ENCODE measurements at places on chromosomes 12 and 14. TPM values are rescaled to one million over a fixed set of nuclear protein-coding genes. Genes with fewer than 3 reads are reported as not detected.
A peak's percentile ranks its signal among the peaks of the same experiment; 100 is the strongest.

GRCh38 chr12:109734219-109735000 is 20.8 kb downstream of the FAM222A start:
- no peaks in the 10 kb centered on the region for H3K36me3 ChIP-seq
- DNase-seq = no peak
- H3K27ac ChIP-seq = no peak overlapping the region
- no peak overlapping the region for H3K4me3 ChIP-seq
- H3K27me3 ChIP-seq = peaks cover 33% of the 10 kb centered on the region
- H3K4me1 ChIP-seq = no peaks in the 10 kb centered on the region

DMAC2L gene
- total RNA-seq = 14.5 TPM

DERA gene
- total RNA-seq = 34.0 TPM

INSM2 gene
- total RNA-seq = not detected

DNA sequence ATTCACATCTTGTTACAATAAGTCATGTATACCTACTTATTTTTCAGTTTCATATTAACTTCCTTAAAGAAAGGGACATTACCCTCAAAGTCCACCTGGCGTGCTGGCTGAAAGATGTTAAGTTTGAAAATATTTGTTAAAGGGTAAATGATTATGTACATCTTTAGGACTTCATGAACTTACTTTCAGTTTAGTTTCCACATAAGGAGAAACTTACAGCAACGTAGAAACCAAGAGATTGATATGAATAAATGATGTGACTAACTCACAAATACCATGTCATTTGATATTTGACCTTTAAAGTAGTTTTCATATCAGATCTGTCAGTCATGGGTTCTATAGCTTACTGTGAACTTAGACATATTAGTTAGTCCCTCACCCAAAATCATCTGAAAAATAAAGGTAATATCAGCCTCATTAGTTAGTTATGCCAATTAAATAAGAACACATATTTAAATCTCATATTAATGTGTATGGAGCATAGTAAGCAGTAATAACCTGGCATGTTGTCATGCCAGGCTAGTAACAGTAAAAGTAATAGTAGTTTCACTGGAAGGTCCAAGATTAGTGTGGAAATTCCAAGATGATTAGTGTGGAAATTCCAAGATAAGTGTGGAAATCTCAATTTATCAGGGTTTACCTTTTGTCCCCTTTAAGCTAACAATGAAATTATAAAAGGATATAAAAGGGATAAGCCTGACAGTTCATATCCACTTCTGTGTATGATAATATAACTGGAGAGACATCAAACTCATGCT is 1.9 kb upstream of the CLEC2D start:
- DNase-seq = no peak
- peak overlapping the region; percentile 96 for H3K4me3 ChIP-seq
- peaks cover 62% of the 10 kb centered on the region for H3K4me1 ChIP-seq
- peaks cover 21% of the 10 kb centered on the region for H3K27me3 ChIP-seq

DIO3 gene
- not detected for total RNA-seq

GRCh38 chr12:64019654-64020053 is 175.2 kb downstream of the SRGAP1 start:
- no peak for DNase-seq
- no peak overlapping the region for H3K4me3 ChIP-seq
- no peaks in the 10 kb centered on the region for H3K4me1 ChIP-seq
- H3K27ac ChIP-seq = no peak overlapping the region

DNA sequence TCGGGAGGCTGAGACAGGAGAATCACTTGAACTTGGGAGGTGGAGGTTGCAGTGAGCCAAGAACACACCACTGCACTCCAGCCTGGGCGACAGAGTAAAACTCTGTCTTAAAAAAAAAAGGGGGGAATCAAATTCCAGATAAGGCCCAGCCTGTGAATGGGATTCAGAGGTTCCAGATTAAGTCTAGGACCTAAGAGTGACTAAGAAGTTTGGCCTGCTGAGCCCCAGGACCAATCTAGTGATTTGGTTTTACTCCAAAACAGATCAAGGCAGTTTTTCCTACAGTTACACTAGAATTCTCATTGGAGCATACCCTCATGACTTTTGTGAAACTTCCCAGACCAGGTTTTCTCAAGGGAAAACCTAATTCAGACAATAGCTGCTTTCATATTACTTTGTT is 22.8 kb downstream of the EXOC5 start:
- no peak for DNase-seq
- H3K4me3 ChIP-seq = no peak overlapping the region
- H3K27ac ChIP-seq = no peak overlapping the region
- H3K27me3 ChIP-seq = no peaks in the 10 kb centered on the region
- peaks cover 9% of the 10 kb centered on the region for H3K36me3 ChIP-seq

DNA sequence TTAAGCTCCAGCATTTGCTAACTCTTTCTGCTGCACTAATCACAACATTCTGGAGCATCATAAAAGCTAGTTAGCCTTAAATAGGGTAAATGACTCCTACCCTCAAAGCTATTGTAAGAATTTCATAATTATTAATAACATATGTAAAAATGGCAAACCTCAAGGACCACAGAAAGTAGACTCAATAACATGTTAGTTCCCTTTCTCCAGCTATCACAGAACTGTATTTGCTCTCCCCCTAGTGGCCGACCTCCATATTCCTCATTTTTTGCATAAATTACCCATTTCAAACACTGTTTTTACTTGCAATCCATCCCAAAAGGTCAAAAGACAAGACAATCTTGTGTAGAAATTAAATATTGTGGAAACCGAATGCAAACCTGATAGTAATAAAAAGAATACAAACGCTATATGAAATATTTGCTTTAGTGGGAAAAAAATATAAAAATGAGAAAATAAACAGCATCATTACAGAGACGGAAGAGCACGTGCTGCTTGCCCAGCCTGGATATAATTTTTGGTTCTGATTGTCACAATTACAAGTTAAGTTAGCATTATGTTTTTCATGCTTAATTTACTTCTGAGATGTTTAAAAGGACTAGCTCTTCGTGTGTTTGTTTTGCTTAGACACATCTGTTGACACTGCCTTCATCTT is 97.9 kb downstream of the RERGL start:
- H3K27me3 ChIP-seq = no peaks in the 10 kb centered on the region
- no peaks in the 10 kb centered on the region for H3K4me1 ChIP-seq
- no peak overlapping the region for H3K4me3 ChIP-seq
- no peak overlapping the region for H3K27ac ChIP-seq

DNA sequence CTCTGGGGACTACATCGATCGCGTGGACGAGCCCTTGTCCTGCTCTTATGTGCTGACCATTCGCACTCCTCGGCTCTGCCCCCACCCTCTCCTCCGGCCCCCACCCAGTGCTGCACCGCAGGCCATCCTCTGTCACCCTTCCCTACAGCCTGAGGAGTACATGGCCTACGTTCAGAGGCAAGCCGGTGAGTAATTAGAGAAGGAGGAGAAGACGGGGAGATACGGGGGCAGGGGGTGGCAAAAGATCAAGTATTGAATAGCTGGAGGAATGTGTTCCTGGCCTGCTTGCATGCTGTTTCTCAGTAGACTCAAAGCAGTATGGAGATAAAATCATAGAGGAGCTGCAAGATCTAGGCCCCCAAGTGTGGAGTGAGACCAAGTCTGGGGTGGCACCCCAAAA is 21.9 kb downstream of the OS9 start:
- H3K27ac ChIP-seq = no peak overlapping the region
- H3K36me3 ChIP-seq = peaks cover 25% of the 10 kb centered on the region
- H3K4me3 ChIP-seq = no peak overlapping the region
- no peaks in the 10 kb centered on the region for H3K4me1 ChIP-seq
- no peak for DNase-seq

DNA sequence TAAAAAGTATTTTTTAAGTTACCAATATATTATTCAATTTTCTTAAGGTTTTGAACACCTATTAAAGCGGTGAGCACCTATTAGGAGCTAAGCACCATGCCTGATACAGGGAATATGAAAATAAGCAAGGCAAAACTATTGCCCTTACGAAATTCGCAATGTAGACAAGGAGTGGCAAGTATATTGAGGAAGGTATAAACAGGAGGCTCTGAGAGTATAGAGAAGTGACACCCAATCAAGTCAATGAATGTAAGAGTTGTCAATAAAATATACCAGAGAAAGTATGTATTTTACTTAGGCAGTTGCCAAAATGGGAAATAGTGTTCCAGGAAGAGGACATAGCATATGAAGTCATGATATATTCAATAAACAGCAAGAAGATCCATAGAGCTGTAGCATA is 57.2 kb downstream of the LRP6 start:
- no peak overlapping the region for H3K27ac ChIP-seq
- H3K36me3 ChIP-seq = no peaks in the 10 kb centered on the region
- H3K4me3 ChIP-seq = no peak overlapping the region
- peaks cover 12% of the 10 kb centered on the region for H3K4me1 ChIP-seq
- DNase-seq = no peak
- H3K27me3 ChIP-seq = no peaks in the 10 kb centered on the region

- H3K4me3 ChIP-seq = peak overlapping the region; percentile 76
- peak; percentile 22 for DNase-seq
- H3K36me3 ChIP-seq = peaks cover 4% of the 10 kb centered on the region
- no peaks in the 10 kb centered on the region for H3K27me3 ChIP-seq
- peaks cover 49% of the 10 kb centered on the region for H3K4me1 ChIP-seq
Measured at GRCh38 chr12:121537814-121538698, 42.8 kb downstream of the KDM2B start.

GRCh38 chr14:33714527-33715226 is 236.2 kb downstream of the EGLN3 start:
- no peaks in the 10 kb centered on the region for H3K4me1 ChIP-seq
- no peaks in the 10 kb centered on the region for H3K27me3 ChIP-seq
- H3K4me3 ChIP-seq = no peak overlapping the region
- DNase-seq = no peak
- H3K36me3 ChIP-seq = peaks cover 2% of the 10 kb centered on the region
- no peak overlapping the region for H3K27ac ChIP-seq

GZMH gene
- 48.1 TPM for total RNA-seq

CAPS2 gene
- total RNA-seq = 3.0 TPM

DNA sequence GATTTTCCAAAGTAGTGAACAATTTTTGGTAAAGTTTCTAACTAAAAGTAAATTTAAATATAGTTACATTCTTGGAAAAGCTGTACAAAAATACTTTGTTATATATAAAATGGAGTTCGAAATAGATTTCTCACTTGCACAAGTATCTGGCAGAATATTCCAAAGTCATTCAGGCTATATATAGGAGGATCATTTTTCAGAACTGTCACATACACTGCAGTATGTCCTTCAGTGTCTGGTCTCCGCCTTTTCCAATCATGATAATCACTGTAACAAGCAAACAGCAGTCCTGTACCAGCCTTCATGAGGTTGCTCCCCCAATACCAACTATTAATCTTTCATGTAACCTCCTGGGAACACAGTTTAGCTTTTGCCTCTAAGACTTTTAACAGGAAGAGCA is 18.6 kb downstream of the TBK1 start:
- H3K36me3 ChIP-seq = peaks cover 39% of the 10 kb centered on the region
- H3K27me3 ChIP-seq = no peaks in the 10 kb centered on the region
- H3K4me1 ChIP-seq = peaks cover 3% of the 10 kb centered on the region
- no peak for DNase-seq
- H3K4me3 ChIP-seq = no peak overlapping the region

- no peak overlapping the region for H3K27ac ChIP-seq
- no peak for DNase-seq
- H3K4me1 ChIP-seq = peaks cover 13% of the 10 kb centered on the region
- no peak overlapping the region for H3K4me3 ChIP-seq
- H3K36me3 ChIP-seq = peaks cover 21% of the 10 kb centered on the region
Measured at GRCh38 chr14:50354527-50354926, 42.2 kb downstream of the CDKL1 start.

RTRAF gene
- total RNA-seq = 235 TPM

DNA sequence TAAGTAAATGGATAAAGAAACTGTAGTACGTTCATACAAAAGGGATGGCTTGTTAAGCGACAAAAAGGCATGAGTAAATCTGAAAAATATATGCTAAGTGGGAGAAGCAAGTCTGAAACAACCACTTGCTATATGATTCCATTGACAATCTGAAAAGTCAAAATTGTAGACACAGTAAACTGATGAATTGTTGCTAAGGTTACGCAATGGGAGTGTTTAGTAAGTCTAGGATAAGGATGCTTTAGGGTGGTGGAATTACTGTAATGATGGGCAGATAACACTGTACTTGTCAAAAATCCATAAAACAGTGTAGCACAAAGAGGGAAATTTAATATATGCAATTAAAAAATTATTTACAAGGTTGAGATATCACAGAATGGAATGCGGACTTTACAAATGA is 984.9 kb downstream of the FSCB start:
- no peak overlapping the region for H3K4me3 ChIP-seq
- H3K36me3 ChIP-seq = no peaks in the 10 kb centered on the region
- H3K4me1 ChIP-seq = no peaks in the 10 kb centered on the region
- H3K27ac ChIP-seq = no peak overlapping the region
- no peaks in the 10 kb centered on the region for H3K27me3 ChIP-seq
- DNase-seq = no peak

GRCh38 chr14:37443461-37443860 is 151.6 kb downstream of the FOXA1 start:
- no peaks in the 10 kb centered on the region for H3K27me3 ChIP-seq
- DNase-seq = no peak
- no peaks in the 10 kb centered on the region for H3K4me1 ChIP-seq
- H3K4me3 ChIP-seq = no peak overlapping the region
- no peak overlapping the region for H3K27ac ChIP-seq

LRP1-AS gene
- not detected for total RNA-seq

PLEK2 gene
- total RNA-seq = 4.2 TPM

GRCh38 chr12:65464930-65465329 is 186.4 kb downstream of the MSRB3 start:
- no peaks in the 10 kb centered on the region for H3K36me3 ChIP-seq
- H3K4me1 ChIP-seq = no peaks in the 10 kb centered on the region
- DNase-seq = no peak
- H3K27ac ChIP-seq = no peak overlapping the region
- H3K27me3 ChIP-seq = no peaks in the 10 kb centered on the region

DNA sequence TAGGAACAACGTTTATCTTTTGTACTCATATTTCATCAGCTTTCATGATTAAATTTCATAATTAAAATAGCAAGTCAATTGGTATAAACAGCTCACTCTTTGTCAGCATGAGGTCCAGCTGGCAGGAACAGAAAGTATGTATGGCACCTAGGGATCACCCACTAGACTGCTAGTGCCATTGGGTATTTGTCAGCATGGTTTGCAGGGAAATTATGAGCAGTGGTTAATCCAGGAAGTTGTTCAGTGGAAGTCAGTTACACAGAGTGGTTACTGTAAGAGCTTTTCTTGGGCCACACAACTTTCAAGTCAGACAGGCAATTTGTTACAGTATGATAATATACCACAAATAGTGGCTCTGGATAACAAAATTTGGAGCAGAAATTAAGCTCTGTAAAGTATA is 340.3 kb upstream of the RGS6 start:
- H3K4me3 ChIP-seq = no peak overlapping the region
- H3K4me1 ChIP-seq = peaks cover 43% of the 10 kb centered on the region

DNA sequence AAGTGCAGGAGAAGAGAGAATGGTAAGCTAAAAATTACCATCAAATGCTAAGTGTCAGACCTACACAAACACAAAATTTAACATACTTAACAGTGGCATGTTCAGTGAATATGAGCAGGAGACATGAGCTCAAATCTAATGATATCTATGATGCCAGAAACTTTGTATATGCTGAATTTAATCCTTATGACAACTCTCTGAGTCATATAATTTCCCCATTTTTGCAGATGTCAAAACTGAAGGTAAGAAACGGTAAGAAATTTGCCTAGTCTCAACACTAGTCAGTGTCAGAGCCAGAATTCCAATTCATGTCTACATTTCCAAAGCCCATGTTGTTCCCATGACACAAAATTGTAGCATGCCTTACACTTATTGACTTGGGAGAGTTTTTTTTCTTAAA is 375.8 kb downstream of the APAF1 start:
- no peaks in the 10 kb centered on the region for H3K4me1 ChIP-seq
- H3K27ac ChIP-seq = no peak overlapping the region
- no peak for DNase-seq
- no peaks in the 10 kb centered on the region for H3K36me3 ChIP-seq

TSPAN19 gene
- not detected for total RNA-seq
